ENCODE measurements at places on chromosomes 7 and 10. TPM values are rescaled to one million over a fixed set of nuclear protein-coding genes. Genes with fewer than 3 reads are reported as not detected.

The C10orf105 gene
- total RNA-seq = not detected

The BLNK gene
- total RNA-seq = 1.6 TPM

The MACROH2A2 gene
- 8.4 TPM for total RNA-seq

The GFRA1 gene
- total RNA-seq = 24.0 TPM

The KAZALD1 gene
- total RNA-seq = 23.5 TPM

The PNLIP gene
- 1.0 TPM for total RNA-seq

The STOX1 gene
- total RNA-seq = 3.7 TPM

The C10orf67 gene
- total RNA-seq = under 0.01 TPM

The ZPBP gene
- not detected for total RNA-seq

The DYNC1I1 gene
- total RNA-seq = 1.6 TPM

The VIM gene
- 1,688 TPM for total RNA-seq
